IPS DF 19.7 (cell line): ENCODE measurements at places on chromosomes 11 and 22.

- no peak for DNase-seq
These were observed 49.9 kb downstream of the FAR1 start for GRCh38 chr11:13718394-13718793.

GRCh38 chr11:75706260-75706729, 11.3 kb upstream of the MOGAT2 start:
- DNase-seq = peak; percentile 45

DNA sequence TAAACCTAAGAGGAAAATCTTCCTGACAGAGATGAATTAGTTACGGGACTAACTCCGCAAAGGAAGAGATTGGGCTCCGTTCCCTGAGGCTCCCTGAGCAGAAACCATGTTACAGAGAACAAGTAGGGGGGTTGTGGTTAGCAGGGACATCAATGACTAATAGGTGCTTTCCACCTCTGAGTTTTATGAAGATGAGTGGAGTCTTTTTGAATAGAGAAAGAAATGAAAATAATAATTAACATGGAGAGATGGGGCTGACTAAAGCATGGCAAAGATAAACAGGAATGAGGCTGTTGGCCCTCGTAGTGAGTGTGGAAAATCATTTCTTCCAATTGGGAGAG, 47.5 kb upstream of the PICALM start:
- no peak for DNase-seq

DNA sequence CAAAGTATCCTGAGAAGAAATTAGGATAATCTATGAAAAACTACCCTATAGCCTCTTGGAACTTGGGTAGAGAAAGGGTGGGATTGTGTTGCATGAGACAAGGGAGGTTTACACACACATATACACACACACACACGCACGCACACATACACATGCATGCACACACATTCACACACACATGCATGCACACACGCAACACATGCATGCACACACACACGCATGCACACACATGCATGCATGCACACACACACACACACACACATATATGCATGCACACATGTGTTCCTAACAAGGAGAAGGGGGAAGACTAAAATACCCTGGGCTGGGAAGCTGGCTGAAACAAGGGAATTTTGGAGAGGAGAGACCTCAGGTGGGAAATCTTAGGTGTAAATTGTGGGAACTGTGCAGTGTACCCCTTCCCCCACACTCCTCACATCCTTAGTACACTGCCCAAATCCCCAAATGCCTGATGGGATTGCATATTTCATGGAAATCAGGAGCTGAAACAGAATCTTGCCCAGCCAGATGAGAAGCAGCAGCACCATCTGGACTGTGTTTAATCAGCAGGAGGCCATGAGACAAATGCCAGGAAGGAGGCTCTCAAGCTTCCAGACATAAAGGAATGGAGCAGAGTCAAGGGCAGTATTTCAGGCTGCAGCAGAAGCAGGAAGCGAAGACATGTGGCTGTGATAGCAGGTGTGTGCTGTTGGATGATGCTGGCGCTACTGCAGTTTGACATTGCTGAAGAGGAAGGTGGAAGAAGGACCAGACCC, 14.6 kb upstream of the POLD3 start:
- no peak for DNase-seq

DNA sequence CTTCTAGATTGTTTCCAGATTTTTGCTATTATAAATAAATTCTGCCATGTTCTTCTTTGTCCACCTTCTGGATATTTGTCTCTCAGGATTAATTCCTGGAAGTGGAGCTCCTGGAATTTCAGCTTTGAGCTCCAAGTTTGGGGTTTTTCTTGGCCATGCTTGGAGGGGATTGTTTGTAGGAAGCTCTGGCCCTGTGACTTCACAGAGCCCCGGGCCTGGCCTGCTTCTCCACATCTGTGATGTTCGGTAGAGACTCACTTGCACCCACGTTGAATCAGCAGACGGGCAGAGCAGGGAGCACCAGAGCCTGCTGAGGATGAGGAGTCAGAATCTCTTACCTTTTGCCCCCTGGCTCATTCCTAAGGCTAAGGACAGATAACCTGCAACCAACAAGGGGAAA, 35.7 kb downstream of the LRRC32 start:
- no peak for DNase-seq
